Activated CD4-positive, CD25-positive, alpha-beta regulatory T cell (primary cell): ENCODE measurements at places on chromosomes 3 and 15.

GRCh38 chr3:122942937-122943827 lies 84.4 kb downstream of the SEMA5B start:
- no peak for DNase-seq

GRCh38 chr3:10286596-10287295 lies 6.0 kb downstream of the GHRL start:
- DNase-seq = no peak

GRCh38 chr3:187750006-187750512 lies 4.8 kb upstream of the BCL6 start:
- DNase-seq = no peak

- DNase-seq = no peak
These were observed 53.0 kb downstream of the ARHGEF3 start for GRCh38 chr3:56748663-56749231.

GRCh38 chr3:132404276-132404675 lies 13.0 kb upstream of the DNAJC13 start:
- no peak for DNase-seq

DNA sequence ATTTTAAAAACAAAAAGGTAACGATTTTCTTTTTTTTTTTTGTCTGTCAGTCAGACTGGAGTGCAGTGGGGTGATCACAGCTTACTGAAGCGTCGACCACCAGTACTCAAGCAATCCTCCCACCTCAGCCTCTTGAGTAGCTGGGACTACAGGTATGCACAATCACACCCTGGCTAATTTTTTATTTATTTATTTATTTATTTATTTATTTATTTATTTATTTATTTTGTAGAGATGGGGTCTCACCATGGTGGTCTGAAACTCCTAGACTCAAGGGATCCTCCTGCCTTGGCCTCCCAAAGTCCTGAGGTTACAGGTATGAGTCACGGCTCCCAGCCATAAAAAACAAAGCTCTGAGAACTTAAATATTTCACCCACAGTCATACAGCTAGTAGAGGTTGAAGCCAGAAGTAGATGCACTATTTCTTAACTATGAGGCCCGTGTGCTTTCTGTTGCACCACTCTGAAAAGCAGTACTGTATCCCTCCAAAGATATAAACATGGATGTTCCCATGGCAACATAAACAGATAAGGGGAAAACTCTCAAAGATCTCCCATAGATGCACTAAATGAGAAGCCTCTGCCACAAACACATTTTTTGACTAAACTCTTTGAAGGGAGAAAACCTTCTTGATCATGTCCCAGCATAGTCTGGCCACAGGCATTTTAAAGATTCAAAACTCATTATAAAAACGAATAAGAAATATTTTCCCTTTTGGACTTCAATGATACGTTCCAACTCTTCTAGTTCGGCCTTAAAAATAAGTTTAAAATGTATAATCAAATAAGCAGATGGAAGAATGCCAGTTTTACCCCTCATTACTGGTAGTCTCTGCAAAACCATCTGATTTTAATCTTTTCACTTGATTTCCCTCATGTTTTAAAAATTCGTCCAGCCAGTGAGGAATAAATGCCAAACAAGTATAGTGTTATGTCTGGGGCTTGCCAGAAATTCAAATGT lies 162.3 kb upstream of the ARHGEF26 start:
- DNase-seq = no peak

DNA sequence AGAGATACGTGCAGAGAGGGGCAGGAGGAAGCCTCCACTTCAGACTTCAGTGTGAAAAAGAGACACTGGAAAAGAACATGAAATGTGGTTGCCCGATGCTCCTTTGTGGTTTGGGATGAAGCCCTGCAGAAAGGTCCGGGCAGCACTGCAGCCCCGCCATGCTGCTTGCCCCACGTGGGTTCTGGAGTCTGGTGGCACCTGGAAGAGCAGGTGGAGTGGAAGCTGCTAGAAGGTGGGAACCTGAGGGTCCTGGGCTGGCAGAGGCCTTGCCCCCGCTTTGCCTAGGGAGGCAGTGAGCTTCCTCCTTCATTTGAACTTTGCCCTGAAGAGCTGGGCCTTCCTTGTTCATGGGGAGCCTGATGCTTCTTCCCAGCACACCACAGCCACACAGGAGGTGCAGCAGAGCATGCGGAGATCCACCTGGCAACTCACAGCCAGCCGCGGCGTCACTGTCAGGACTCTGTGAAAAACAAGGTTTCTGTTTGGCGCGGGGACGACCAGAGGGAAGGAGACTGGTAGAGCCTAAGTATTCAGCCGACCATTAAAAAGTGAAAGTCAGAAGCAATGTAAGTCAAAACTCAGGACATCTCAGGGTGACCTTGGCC lies 59.0 kb downstream of the APBA2 start:
- DNase-seq = no peak

- no peak for DNase-seq
These were observed 47.6 kb downstream of the MYZAP start for GRCh38 chr15:57639306-57639705.

- DNase-seq = no peak
These were observed 868.6 kb upstream of the SEMA6D start for GRCh38 chr15:46848704-46849103.

GRCh38 chr15:89444241-89445225 lies 51.9 kb downstream of the RHCG start:
- no peak for DNase-seq

- DNase-seq = no peak
These were observed 14.1 kb downstream of the TTC21A start for GRCh38 chr3:39121621-39122020.

- no peak for DNase-seq
These were observed 384.1 kb downstream of the CADM2 start for GRCh38 chr3:85342915-85343314.

GRCh38 chr3:31671451-31671850 lies 138.7 kb downstream of the STT3B start:
- no peak for DNase-seq

DNA sequence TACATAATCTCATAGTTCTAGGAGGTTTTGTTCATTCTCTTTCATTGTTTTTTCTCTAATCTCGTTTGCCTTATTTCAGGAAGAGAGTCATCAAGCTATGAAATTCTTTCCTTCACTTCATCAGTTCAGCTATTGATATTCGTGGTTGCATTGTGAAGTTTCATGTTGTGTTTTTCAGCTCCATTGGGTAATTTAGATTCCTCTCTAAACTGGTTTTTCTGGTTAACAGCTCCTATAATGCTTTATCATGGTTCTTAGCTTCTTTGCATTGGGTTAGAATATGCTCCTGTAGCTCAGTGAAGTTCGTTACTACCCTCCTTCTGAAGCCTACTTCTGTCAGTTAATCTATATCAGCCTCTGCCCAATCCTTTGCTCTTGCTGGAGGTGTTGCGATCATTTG lies 69.4 kb upstream of the CD96 start:
- no peak for DNase-seq

GRCh38 chr15:64824929-64825430 lies 467 bp downstream of the PIF1 start:
- DNase-seq = no peak

DNA sequence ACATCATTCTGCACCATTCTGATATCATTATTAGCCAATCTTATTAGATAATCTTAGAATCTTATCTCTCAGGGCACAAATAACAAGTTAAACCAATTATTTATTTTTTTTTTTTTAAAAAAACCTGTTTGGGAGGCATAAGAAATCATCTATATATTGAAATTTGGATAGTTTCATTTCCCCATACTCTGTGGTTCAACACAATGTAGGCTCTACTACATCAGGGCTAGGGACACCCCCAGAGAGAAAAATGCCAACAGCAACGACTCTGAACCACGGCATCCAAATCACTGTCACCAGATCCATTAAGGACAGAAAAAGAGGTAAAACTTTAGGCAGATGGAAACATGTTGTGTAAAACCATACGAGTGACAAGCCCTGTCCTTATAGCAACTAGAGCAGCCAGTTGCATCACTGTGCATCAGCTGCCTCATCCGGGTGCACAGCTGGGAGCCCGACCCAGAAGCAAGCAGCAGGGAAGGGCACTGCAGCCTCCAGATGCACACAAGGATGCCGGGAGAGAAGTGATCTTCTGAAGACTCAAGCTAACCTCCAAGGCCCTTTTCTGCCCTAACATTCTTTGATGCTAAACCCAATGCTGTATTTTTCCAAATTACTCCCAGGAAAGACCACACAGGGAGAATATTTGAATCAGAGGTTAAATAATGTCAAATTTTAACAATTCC lies 381.1 kb downstream of the CTNNB1 start:
- DNase-seq = no peak

DNA sequence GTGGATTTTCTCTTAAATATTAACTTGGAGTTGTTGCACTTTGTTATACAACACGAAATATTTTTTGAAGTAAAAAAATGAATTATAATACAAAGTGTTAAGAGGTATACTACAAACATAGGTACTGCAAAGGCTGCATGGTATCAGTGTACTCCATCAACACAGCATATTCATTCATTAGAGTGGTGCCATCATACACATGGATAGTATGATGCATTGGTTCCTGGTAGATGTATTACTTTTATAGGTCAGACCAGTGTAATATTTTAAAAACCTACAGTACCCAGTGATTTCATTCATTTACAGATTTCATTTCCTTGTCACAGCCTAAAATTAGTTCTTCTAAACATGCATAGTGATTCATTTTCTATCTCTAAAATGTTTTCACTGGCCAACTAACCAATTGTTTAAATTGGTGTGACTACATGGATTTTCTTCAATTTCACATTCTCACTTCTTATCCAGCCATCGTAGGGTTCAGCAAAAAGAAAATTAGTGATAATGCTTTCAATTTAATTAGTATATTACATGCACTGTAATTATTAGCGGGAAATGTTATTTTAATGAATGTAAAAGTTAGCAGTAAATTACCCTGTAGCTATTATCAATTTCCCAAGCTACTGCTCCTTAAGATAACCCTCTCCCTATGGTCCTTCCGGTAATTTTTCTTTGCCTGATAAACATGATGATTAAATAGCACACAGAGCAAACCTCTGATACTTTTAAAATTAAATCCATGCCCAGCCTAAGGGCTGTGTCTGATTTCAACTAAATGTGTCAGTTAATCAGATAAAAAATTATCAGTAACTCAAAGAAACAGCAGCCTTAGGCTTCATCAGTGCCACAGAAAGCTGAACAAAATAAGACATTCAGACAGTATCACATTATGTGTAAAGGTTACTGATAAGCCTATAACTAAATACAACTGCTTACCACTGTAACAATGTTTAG lies 68.4 kb downstream of the DPH6 start:
- no peak for DNase-seq

DNA sequence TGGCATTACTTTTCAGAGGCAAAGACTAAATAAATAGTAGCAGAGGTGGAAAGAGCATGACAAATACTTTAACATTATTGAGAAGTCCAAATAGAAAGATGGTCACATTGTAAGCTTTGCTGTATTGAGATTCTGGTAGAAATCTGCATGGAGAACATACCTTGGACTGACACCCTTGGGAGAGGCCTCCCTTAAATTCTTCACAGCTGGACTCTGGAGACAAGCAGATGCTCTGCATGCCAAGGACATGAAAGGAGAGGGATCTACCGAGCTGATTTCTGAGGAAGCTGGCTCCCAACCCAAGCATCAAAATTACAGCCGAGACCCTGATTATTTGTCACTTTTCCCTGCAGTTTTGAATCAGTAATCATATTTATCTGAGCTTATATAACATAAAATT lies 212.5 kb upstream of the COL8A1 start:
- DNase-seq = no peak

GRCh38 chr15:27903405-27903804 lies 195.7 kb downstream of the OCA2 start:
- no peak for DNase-seq

GRCh38 chr3:141828890-141829289 lies 47.6 kb upstream of the ATP1B3 start:
- no peak for DNase-seq

GRCh38 chr3:58191361-58191991 lies 19.3 kb downstream of the DNASE1L3 start:
- DNase-seq = no peak

DNA sequence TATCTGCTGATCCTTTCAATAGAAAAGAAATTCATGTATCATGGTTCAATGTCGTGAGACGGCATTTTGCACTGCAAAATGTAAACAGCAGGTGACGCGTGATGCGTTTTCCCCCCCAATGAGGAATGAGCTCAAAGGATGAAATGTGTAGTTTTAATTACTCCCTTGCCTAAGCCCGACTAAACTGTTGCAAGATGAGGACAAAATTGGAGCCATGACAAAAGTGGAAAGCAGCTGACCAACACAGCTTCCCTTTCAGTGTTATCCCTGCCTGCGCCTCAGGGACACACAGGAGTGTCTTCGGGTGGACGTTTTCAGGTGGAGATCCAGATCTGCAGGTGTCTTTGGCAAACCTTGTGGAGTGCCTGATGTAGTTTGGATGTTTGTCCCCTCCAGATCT lies 92.0 kb downstream of the GABRG3 start:
- no peak for DNase-seq

- DNase-seq = no peak
These were observed 333.3 kb upstream of the THBS1 start for GRCh38 chr15:39247574-39247973.

DNA sequence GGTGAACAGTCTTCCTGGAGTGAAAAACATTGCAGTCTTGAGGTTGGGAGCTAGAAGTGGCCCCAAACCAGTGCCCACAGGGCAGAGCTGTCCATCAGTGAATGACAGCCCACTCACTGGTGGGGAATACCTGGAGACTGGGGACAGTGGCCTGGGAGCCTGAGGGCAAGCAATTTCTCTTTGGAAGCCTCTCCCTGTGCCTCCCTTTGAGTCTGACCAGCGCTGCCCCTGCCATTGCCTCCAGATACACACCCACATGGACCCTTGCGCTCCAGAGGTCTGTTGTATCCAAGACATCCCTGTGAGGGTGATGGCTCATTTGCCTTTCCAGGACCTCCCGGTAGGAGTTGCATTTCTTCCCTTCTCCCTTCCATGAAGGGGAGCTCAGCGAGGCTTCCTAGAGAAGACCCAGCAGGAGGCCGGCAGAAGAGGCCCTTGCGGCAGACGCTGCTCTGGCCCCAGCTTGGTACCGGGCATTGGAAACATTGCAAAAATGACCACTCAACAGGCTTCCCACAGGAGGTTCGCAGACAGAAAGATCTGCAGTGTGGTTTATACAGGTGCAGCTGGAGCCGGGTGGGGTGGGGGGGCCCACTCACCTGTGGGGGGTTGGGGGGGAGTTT lies 38.5 kb downstream of the KLF13 start:
- DNase-seq = no peak

GRCh38 chr15:34716111-34716510 lies 38.7 kb downstream of the GJD2 start:
- no peak for DNase-seq
